Fibroblast of skin of right biceps (primary cell): ENCODE measurements at places on chromosomes 3 and 15.
A peak's percentile ranks its signal among the peaks of the same experiment; 100 is the strongest.

GRCh38 chr3:13582366-13583250, 33.7 kb downstream of the FBLN2 start:
- no peak for DNase-seq

DNA sequence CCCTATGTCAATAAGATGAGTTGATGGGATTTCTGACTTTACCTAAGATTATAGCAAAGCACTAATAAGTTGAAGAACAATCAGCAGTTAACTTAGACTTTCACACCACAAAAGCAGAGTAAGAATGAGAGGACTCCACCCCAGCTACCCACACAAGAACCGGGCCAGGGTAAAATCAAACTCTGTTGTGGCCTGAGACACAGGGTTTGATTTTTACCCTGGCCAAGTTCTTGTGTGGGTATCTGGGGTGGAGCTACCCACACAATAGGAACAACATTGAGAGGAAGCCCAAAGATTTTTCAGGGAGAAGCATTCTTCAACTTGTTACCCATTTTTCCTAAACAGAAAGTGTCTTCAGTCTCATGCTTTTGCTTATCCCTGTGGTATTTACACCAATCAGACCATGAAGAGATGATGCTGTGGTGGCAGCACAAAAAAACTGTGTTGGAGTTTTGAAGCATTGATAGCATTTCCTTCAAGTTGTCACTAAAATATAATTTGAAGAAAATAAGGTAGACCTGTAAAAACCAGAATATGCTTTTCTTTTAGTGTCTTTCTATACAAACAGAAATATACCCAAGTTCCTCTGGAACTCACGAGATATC, 25.6 kb downstream of the CPOX start:
- DNase-seq: no peak

- DNase-seq: no peak
Measured at GRCh38 chr3:117874904-117875874, 1159.5 kb downstream of the IGSF11 start.

DNA sequence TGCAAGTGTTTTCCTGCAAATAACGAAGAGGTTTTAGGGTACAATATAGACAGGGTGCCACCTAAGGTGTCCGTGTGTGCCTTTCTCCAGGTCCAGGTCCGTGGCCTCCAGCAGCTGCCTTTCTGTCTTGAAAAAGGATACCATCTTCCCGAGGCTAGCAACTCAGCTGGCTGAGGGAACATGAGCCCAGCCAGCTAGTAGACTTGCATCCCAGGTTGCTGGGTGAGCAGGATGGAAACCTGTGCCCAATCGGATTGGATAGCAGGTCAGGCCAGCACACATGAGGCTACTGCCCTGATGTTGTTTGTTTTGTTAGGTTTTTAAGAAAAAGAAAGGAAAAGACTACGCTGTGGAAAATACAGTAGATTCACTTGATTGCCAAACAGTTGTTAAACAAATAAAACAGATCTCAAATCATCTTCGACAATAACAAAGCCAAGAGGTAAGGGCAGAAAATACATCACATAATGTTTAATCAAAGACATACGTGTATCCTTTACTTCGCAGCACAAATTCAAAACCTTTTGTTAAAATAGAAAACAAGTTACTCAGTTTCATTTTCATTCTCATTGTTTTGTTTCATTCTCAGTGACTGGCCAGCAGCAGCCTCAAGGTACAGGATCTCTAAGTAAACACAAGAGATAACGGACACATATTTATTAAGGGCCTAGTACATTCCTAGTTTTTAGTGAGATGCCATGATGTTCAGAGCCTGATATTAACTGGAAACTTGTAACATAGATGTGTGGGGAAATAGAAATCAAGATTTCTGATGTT, 661.2 kb upstream of the NR2F2 start:
- no peak for DNase-seq

GRCh38 chr3:10568549-10568948, 63.2 kb upstream of the ATP2B2 start:
- DNase-seq: no peak

DNA sequence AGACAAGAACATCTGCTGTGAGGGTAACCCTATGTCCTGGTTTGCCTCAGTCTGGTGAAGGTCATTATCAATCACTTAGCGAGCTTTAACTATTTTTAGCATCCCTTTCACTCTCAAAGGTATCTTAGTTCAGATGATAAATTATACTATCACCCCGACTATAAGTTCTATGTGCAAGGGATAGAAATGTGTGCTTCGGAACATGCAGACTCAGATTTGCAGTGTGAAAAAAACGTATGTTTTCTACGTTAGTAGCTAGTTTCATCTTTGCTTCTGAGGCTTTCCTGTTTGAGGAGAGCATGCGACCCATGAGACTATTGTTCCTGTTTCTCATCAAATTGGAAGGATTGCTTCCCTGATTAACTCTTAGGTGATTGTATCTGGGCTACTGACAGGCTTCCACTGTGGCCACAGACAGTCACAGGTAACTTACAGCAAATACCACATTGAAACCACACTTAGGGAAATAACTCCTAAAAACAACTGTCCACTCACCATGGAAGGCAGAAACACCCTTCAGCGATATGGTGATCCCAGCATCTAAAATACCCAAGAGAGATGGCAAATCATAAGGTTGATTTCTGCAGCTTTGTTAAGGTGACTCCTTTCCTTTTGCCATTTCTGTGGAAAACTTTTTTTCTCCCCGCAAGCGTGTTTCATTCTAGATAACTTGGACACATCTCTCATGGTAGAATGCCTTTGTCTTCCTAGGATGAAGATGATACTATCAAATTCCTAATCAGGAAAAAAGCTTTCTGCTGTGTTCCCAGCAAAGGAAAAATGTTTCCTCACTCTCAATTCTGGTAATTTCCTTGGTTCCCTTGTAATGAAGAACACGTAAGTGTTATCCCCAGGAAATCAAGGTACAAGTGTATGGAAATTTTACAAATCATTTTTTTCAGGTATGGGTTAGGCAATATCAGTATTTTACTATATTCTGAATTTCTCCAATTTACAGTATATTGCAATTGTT, 5.2 kb downstream of the GCSAM start:
- DNase-seq: no peak

GRCh38 chr3:2579206-2579605, 480.5 kb downstream of the CNTN4 start:
- DNase-seq: no peak

DNA sequence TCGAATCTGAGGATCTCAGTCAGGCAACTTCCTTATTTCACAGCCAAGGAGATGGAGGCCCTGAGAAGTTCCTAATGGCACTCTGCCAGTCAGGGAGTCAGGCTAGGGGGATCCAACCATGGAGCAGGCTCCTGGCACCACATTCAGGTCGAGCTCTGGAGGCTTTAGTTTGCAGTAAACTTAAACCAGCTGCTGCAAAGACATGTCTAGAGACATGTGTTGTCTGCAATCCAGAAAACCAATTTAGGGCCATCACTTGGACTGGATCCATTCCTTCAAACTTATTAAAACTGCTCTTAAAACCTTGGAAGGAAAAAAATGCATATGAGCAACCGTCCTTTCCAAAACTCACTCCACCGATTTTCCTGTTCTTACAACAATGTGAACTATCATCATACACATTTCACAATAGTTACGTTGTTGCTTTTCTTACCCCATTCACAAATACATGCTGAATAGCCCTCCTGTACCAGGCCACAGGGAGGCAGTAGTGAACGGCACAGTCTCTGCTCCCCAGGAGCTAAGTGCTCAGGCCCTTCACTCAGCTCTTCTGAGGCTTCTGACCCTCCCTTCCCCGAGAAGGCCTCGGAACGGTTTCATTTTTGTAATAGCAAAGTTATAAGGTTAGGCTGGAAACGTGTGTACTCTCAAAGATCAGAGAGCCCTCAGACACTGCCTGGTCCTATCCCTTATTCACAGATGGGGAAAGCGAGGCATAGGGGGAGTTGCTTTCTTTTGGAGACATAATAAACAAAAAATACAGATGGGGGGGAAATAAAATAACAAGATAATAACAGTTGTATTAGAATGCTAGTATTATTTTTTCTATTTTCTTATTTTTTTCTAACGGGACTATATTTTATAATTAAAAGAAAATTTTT, 20.1 kb downstream of the RFT1 start:
- DNase-seq: peak; percentile 62

- no peak for DNase-seq
Measured at GRCh38 chr3:49674497-49674983, 389 bp downstream of the APEH start.

- no peak for DNase-seq
Measured at GRCh38 chr15:77228828-77229227, 157.9 kb upstream of the TSPAN3 start.
